Activated CD8-positive, alpha-beta memory T cell treated with anti-CD3 and anti-CD28 coated beads for 1 hour (primary cell): ENCODE measurements at places on chromosomes 6 and 20.

GRCh38 chr6:161151660-161152526 lies 122.0 kb downstream of the AGPAT4 start:
- DNase-seq, result no peak

DNA sequence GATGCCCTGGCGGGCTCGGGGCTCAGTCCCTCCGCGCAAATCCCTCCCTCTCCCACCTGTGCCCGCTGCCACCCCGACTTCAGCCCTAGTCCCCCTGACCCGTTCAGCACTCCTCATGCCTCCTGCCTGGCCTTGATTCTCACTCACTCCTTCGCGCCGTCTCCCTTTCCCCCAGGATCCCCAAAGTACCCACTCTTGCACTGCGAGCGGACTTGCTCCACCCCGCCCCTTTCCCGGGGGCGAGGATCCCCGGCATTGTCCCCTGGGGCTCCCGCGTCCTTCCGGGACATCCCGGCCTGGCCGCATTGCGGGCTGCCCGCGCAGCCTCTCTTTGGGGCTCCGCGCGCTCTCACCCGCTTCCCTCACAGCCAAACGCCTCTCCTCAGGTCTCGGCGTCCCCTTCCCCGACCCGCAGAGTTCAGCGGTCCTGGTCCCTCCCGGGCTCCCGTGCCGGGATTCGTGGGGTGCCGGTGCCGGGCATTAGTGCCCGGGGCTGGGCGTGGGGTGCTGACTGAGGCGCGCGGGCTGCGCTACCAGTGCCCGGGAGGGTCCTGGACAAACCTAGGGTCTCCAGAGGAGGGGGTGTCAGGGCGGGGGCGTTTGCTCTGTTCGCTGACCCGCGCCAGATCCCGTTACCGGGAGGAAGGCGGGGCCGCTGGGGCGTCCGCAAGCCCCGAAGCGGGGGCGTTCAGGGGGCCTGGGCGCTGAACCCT lies 45.5 kb upstream of the SUPT3H start:
- DNase-seq, result no peak

DNA sequence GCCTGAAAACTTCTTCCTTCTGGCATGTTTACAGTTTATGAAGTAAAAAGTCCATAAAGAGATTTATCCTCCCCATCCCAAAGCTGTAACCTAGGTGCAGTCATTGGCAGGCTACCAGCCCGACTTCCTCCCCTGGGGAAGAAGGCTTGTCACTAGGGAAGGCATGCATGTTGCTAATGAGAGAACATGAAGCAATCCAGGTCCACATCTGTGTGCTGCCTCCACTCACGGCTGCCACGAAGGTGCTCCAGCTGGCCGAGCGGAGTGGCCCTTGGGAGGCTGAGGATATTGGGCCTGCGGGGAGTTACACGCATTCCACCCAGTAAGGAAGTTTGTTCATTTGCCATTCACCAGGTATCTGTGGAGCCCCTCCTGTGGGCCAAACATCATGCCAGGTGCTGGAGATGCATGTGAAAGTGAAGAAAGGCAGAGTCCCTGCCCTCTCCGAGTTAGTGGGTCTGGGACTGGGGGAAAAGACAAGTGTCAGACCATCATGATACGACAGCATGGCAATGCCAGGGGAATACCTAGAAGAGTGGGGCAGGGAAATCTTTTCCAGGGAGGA lies 257.0 kb downstream of the NRN1 start:
- DNase-seq, result no peak

DNA sequence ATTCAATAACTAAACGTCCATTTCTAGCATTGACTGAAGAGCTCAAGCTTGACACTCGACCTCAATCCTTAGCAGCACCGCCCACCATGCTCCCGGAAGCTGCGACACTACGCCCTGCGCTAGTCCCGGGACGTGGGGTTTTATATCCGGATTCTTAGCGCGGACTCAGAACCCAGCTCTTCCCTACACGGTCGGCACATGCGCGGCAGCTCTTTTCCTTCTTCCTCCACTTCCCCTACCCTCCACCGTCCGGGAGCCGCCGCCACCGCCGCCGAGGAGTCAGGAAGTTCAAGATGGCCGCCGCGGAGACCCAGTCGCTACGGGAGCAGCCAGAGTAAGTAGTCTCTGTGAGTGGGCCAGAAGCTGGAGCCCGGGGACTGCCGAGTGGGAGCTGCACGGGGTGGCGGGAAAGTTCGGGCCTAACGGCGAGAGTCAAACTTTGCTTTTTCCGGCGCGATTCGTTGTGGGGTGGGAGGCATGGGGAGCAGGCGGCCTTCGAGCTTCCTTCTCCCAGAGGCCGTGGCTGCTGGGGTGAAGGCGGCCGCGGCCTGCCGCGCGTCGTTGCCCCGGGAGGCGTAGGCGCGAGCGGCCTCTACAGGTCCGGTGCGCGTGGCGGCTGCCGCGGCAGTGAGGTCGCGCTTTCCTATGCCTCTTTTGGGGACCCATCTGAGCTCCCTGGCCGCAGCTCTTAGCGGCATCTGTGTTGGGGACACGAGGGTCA lies 57.6 kb downstream of the FAM217A start:
- peak; percentile 70 for DNase-seq

DNA sequence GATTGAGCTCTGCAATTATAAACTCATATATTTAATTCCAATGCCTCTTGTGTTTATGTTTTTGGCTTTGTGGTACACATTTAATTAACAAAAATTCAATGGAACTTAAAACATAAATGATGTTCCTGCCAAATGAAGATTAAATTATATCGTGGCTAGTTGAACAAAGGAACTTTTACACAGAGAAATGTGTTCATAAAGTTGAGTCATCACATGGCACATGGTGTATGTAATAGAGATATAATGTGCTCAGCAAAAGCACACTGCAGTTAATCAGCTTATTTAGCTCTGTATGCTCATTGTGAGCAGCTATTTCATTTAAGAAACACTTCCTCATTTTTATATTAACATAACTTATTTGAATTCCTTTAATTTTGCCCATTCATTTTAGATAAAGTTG lies 1295.6 kb upstream of the CITED2 start:
- no peak for DNase-seq

GRCh38 chr6:46420921-46421638 lies 70.2 kb downstream of the RCAN2 start:
- DNase-seq, result no peak
